ENCODE measurements at places on chromosomes 11 and 22. TPM values are rescaled to one million over a fixed set of nuclear protein-coding genes. Genes with fewer than 3 reads are reported as not detected.

Gene CST6
- total RNA-seq: 0.20 TPM

Gene ADM
- 159 TPM for total RNA-seq

Gene CCDC188
- total RNA-seq: 0.75 TPM

Gene OMP
- not detected for total RNA-seq

Gene SORL1
- total RNA-seq: not detected

Gene RASD2
- total RNA-seq: not detected

Gene CCDC157
- 1.5 TPM for total RNA-seq

Gene OR8D1
- total RNA-seq: not detected

Gene KCNE3
- total RNA-seq: 3.4 TPM

Gene BAIAP2L2
- 3.4 TPM for total RNA-seq

Gene NCAM1
- 0.06 TPM for total RNA-seq

Gene CELSR1
- 0.64 TPM for total RNA-seq

Gene CDC42BPG
- 0.06 TPM for total RNA-seq

Gene SAA4
- not detected for total RNA-seq

Gene HTR3A
- not detected for total RNA-seq

Gene HBE1
- not detected for total RNA-seq
